ENCODE measurements at places on chromosomes 4 and X.
A peak's percentile ranks its signal among the peaks of the same experiment; 100 is the strongest.

- DNase-seq, result peak; percentile 36
Measured at GRCh38 chrX:71859637-71860036, 51.0 kb upstream of the NHSL2 start.

DNA sequence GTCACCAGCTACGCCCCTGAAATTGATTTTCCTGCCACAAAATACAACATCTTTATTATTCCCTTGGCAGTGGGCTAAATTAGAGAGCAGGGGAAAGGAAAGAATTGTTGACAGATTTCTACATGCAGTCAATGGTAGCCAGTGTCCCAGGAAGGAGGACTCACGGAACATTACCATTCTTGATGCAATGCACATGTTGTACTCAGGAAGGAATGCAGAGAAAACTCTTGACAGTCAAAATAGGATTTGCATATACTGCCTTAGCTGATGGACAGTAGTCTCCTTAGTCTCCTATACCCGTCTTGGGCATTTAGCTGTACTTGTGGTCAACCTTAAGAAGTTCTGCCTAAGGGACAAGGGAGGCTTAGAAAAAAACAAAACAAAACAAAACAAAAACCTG lies 158.0 kb upstream of the GYPA start:
- no peak for DNase-seq

- DNase-seq, result no peak
Measured at GRCh38 chr4:8547912-8548730, 32.1 kb upstream of the GPR78 start.

DNA sequence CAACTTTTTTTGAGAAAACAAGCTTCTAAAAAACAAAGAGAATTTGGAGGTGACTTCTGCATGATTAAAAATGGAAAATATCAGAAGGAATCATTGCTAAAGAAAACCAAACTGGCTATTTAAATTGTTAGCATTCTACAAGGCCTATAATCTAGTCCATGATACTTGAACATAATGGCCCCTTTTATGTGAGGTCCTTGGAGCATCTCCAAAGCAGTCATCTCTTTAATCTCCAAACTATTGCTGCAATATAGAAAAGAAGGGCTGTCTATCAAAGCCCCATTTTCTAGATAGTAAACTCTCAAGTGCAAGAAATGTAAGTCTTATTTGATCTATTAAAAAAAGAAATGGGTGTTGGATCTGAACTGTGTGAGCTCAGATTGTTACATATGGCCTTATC lies 615.1 kb downstream of the CENPC start:
- DNase-seq, result no peak

DNA sequence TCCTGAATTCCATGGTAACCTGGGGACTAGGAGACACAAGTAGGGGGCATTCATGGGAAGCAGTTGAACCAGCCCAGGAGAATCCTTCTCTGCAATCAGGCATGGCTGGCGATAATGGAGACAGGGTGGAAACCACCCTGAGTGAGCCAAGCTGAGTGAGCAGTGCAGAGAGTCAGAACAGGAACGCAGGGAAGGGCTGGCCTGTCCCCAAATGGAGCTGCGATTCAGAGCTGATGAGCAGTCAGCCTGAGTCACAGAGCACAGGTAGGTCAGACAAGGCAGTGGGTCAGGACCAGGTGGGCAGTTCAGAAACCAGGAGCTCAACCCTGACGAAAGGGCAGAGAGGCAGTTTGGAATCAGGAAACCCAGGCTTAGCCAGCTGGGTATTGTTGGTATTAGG lies 129.0 kb downstream of the BTC start:
- peak; percentile 93 for DNase-seq

- no peak for DNase-seq
Measured at GRCh38 chr4:3364634-3365314, 72.0 kb downstream of the RGS12 start.

GRCh38 chr4:55154933-55155332 lies 29.5 kb upstream of the KDR start:
- DNase-seq, result no peak

GRCh38 chr4:25007598-25007997 lies 23.1 kb downstream of the LGI2 start:
- DNase-seq, result no peak
